GM23248 (cell line): ENCODE measurements at places on chromosomes 16 and 17.

- DNase-seq = no peak
Observed at GRCh38 chr17:46976626-46977270, 2.3 kb downstream of the RPRML start.

- peak; percentile 48 for DNase-seq
Observed at GRCh38 chr17:15265131-15265530, at the start of gene PMP22. Gene PMP22, minus strand, starts transcription at chr17:15265326. Its CDS starts 4,599 bp downstream, at chr17:15260727.

DNA sequence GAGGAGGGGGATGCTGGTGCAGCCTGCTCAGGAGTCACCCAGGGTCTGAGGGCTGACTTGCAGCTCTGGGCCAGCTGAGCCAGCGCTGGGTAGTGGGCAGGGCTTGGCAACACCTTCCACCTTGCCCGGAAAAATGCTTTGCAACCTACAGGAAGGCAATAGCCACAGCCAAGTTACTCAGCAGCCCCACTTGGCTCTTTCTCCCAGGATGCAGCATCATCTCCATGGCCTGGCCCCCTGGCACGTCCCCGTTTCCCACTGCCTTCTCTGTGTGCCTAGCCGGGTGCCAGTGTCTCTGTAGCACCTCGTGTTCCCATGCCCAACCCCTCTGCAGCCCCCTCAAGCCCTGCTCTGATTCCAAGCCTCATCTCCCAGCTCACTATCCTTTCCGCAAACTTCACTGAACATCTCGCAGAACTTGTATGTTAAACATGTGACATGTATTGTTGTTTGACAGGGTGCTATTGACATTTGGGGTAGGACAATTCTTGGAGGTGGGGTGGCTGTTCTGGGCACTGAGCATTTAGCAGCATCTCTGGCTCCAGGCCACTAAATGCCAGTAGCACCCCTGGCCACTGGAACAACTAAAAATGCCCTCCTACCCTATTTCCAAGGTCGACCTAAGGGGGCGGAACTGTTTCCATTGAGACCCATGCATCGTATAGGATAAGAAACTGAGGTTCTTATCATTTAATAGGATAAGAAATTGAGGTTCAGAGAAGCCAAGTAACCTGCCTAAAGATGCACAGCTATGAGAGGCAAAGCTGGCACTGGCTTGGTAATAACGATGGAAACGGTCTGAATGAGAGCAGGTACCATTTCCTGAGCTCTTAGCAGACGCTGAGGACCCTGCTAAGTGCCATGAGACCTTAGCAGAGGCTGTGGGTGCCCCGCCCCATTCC, 12.2 kb downstream of the DEXI start:
- DNase-seq = peak; percentile 51

DNA sequence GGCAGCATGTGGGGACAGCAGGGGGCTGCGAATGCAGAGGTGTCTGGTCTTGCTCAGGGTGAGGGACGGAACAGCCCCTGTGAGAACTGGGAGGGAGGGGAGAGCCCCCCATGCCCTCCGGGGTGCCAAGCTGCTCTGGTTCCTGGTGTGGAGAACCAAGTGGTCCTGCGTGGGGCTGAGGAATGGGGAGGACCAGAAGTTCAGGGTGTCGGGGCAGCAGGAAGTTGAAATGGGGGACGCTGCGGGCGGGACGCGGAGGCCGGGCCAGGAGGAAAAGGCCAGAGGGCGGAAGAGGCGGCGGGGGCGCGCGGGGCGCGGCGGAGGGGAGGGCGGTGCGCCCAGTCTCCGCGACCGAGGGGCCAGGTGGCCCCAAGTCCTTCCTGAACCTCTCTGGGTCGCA, 3.6 kb downstream of the ALDH3A1 start:
- DNase-seq = no peak

DNA sequence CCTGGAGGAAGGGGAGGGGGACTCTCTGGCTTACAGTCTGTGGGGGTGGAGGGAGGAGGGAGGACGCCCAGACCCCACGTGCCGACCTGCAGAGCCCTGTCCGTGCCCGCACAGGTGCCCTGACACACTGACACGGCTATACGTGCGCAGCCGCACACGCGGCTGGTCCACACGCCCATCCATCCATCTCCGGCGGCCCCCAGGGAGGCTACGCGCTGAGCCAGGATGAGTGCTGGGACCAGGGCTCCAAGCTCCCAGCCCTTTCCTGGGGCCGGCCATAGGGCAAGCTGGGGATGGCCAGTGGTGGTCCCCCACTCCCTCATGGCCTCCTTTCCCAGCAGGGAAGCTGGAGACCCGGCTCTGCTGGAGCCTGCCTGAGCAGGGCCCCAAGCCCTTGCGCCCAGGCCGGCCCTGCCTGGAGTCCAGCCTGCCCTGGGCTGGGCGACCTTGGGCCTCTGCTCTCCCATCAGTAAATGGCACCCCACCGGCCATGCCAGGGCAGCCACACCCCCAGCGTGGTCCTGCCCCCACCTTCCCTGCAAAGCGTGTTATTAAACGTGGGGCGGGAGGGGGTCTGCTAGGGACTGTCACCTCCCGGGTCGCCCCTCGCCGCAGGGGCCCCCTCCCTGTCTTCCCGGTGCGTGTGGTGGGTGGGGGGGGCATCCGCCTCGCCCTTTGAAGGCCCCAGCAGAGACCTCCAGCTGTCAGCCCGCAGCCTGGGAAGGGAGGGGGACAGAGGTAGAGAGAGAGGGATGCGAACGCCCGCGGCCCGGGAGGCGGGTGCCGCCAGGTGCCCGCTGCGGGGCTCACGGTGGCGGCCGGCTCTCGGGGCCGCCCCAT, 863 bp downstream of the CASKIN1 start:
- no peak for DNase-seq

DNA sequence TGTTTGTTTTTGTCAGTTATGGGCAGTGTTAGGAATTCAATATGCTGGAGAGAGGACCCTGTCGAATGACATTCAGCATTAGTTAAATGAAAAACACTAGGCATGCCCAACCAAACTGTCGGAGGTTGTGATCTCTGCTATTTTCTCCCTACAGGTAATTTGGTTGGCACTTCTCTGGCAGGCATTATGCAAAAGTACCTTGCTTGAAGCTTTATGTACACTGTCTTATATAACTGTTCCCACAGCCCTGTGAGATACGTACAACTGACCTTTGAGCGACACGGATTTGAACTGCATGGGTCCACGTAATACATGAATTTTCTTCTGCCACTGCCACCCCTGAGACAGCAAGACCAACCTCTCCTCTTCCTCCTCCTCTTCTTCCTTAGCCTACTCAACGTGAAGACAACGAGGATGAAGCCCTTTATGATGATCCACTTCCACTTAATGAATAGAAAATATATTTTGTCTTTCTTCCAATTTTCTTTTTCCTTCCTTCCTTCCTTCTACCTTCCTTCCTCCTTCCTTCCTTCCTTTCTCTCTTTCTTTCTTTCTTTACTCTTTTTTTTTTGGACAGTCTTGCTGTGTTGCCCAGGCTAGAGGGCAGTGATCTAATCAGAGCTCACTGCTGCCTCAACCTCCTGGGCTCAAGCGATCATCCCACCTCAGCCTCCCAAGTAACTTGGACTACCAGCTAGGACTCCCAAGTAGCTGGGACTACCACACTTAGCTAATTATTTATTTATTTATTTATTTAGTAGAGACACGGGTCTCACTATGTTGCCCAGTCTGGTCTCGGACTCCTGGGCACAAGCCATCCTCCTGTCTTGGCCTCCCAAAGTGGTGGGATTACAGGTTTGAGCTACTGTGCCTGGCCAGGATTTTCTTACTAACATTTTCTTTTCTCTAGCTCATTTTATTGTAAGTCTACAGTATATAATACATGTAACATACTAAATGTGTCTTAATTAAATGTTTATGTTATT, 77.3 kb downstream of the WIPI1 start:
- no peak for DNase-seq
